ENCODE measurements at places on chromosomes 2 and 18. TPM values are rescaled to one million over a fixed set of nuclear protein-coding genes. Genes with fewer than 3 reads are reported as not detected.

The DUSP11 gene
- total RNA-seq = 6.7 TPM

The RGPD4 gene
- not detected for total RNA-seq

- no peak for DNase-seq
- H3K36me3 ChIP-seq = no peaks in the 10 kb centered on the region
- H3K27ac ChIP-seq = peak overlapping the region; percentile 76
- H3K4me3 ChIP-seq = peak overlapping the region; percentile 85
- H3K4me1 ChIP-seq = no peaks in the 10 kb centered on the region
Measured at GRCh38 chr2:127105656-127106456, 1.1 kb downstream of the BIN1 start.

DNA sequence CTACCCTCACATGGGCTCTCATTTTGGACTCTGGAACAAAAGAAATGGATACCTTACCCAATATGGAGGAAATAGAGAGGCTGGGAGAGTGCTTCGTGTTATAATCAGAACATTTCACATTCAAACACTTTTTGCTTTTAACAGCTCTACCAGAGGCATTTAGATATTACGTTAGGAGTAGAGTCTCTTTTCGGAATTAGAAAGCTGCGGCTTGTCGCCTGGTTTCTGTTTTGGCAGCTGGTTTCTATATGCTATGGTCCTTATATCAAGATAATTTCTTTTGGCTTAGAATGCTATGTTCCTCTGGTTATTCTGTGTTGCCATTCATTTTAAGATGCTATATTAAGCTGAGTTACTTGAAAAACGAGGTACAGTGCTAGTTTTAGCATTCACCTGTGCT, 392.8 kb upstream of the GALNT5 start:
- DNase-seq = no peak
- no peaks in the 10 kb centered on the region for H3K36me3 ChIP-seq
- no peak overlapping the region for H3K27ac ChIP-seq

GRCh38 chr2:226609366-226609765, 190.3 kb downstream of the IRS1 start:
- no peaks in the 10 kb centered on the region for H3K27me3 ChIP-seq
- H3K4me3 ChIP-seq = no peak overlapping the region
- H3K4me1 ChIP-seq = no peaks in the 10 kb centered on the region
- DNase-seq = no peak
- H3K27ac ChIP-seq = no peak overlapping the region
- H3K36me3 ChIP-seq = no peaks in the 10 kb centered on the region

GRCh38 chr2:216740557-216741222, 45.3 kb upstream of the IGFBP5 start:
- peak; percentile 83 for DNase-seq
- no peak overlapping the region for H3K27ac ChIP-seq
- no peaks in the 10 kb centered on the region for H3K36me3 ChIP-seq
- H3K4me1 ChIP-seq = no peaks in the 10 kb centered on the region
- H3K27me3 ChIP-seq = no peaks in the 10 kb centered on the region

DNA sequence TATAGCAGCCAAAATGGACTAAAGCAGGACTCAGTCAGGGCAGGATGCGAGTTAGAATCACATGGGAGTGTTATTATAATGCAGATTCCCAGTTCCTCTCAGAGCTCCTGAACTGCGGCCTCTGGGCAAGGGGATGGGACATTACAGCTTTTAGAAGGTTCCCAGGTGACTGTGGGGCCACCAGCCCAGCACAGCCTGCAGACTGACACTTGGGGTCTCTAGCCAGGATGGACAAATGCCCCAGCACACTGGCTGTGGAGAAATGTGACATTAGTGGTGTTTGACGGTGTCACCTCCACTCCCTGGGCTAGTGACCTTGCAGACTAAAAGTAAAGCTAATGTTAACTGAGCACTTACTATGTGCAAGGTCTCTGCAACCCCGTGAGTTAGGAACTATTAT, 238.0 kb upstream of the HS6ST1 start:
- DNase-seq = no peak
- no peaks in the 10 kb centered on the region for H3K36me3 ChIP-seq
- H3K27me3 ChIP-seq = no peaks in the 10 kb centered on the region
- H3K27ac ChIP-seq = no peak overlapping the region
- H3K4me3 ChIP-seq = no peak overlapping the region
- no peaks in the 10 kb centered on the region for H3K4me1 ChIP-seq

GRCh38 chr18:10188971-10189810, 265.2 kb upstream of the APCDD1 start:
- no peak overlapping the region for H3K27ac ChIP-seq
- DNase-seq = no peak
- H3K4me3 ChIP-seq = no peak overlapping the region
- H3K36me3 ChIP-seq = no peaks in the 10 kb centered on the region
- H3K27me3 ChIP-seq = no peaks in the 10 kb centered on the region
- no peaks in the 10 kb centered on the region for H3K4me1 ChIP-seq

The UGT1A3 gene
- total RNA-seq = 13.1 TPM

The ACVR2A gene
- total RNA-seq = 5.8 TPM

DNA sequence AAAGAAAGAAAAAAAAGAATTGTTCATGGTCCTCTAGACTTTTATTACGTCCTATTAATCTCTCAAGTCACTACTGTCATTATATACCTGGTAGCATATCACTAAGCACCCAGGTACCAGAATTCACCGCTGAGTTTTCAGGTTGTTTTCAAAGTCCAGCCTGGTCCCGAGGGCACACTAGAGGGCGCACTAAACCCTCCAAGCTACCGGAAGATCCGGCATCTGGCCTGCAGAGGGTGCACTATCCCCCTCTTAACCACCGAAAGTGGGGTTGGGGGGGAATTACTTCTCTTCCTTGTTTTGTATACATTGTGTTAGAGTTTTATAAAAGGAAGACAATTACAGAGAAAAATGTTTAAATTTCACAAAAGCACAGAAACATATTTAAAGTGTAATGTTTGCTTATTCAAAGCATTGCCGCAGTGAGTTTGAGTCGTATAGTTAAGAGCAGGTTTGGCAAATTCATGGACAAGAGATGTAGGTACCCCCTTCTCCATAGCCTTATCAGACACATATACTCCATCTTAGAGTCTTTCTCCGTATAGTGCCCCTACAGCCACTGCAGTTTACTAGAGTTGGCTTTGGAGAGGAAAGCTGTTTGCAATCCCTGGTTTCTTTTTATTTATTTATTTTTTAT, 19.2 kb downstream of the MOGAT1 start:
- H3K27ac ChIP-seq = no peak overlapping the region
- H3K4me1 ChIP-seq = no peaks in the 10 kb centered on the region
- H3K4me3 ChIP-seq = no peak overlapping the region
- peak; percentile 75 for DNase-seq
- H3K36me3 ChIP-seq = no peaks in the 10 kb centered on the region

GRCh38 chr2:145379934-145380333, 860.0 kb upstream of the ZEB2 start:
- no peaks in the 10 kb centered on the region for H3K36me3 ChIP-seq
- no peak overlapping the region for H3K4me3 ChIP-seq
- H3K27me3 ChIP-seq = no peaks in the 10 kb centered on the region

DNA sequence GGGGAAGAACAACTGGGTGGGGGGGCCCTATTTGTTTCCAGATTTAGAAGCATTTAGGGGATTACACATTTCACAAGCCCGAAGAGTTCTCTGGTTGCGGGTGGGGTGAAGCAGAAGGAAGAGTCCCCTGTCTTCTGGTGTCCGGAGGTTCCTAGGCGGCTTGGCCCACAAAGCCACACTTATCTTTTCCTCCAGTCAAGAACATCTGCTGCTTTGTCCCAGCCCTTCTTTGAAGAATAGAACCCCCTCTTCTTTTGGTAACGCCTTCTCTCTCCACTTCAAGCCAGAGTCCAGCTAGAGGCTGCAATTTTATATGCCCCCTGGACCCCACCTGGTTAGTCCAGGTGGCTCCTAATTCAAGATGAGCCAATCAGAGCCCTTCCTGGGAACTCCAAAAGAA, 15.8 kb downstream of the BOLA3 start:
- H3K4me1 ChIP-seq = no peaks in the 10 kb centered on the region
- H3K27ac ChIP-seq = no peak overlapping the region
- H3K4me3 ChIP-seq = no peak overlapping the region
- H3K36me3 ChIP-seq = no peaks in the 10 kb centered on the region

- H3K27ac ChIP-seq = peak overlapping the region; percentile 67
- DNase-seq = no peak
- no peaks in the 10 kb centered on the region for H3K4me1 ChIP-seq
Measured at GRCh38 chr2:190376083-190376482, 32.1 kb upstream of the MFSD6 start.

GRCh38 chr2:190412966-190413365, 4.8 kb downstream of the MFSD6 start:
- no peak for DNase-seq
- H3K4me3 ChIP-seq = no peak overlapping the region
- no peak overlapping the region for H3K27ac ChIP-seq
- no peaks in the 10 kb centered on the region for H3K4me1 ChIP-seq
- H3K27me3 ChIP-seq = no peaks in the 10 kb centered on the region

- H3K4me3 ChIP-seq = no peak overlapping the region
- no peaks in the 10 kb centered on the region for H3K36me3 ChIP-seq
- no peak overlapping the region for H3K27ac ChIP-seq
- DNase-seq = no peak
- H3K4me1 ChIP-seq = peaks cover 6% of the 10 kb centered on the region
Measured at GRCh38 chr2:207408086-207408794, 121.5 kb upstream of the CREB1 start.

DNA sequence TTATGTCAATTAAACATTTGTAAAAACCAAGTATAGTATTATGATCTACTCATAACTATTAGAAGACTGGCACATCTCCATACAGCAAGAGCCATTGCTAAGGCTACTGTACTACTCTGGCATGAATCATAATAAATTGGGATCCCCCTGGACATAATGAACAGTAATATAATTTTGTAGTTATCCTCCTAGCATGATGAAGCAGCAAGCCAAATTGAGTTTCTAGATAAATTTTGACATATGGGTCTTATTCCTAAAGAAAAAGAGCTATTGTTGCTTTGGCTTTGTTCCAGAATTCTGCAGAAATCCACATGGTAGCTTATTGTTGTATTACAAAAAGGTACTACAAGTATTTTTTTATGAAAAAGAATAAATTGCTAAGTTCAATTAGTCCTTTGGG, 204.3 kb downstream of the CAMKMT start:
- no peaks in the 10 kb centered on the region for H3K36me3 ChIP-seq
- H3K27ac ChIP-seq = no peak overlapping the region
- no peaks in the 10 kb centered on the region for H3K4me1 ChIP-seq
